ENCODE measurements at places on chromosomes 3 and 15.

GRCh38 chr3:53287131-53287629 lies 31.4 kb upstream of the TKT start:
- H3K27ac ChIP-seq, result peak overlapping the region; percentile 91
- peaks cover 13% of the 10 kb centered on the region for H3K4me1 ChIP-seq
- no peak for DNase-seq
- H3K27me3 ChIP-seq, result no peaks in the 10 kb centered on the region
- H3K4me3 ChIP-seq, result no peak overlapping the region

DNA sequence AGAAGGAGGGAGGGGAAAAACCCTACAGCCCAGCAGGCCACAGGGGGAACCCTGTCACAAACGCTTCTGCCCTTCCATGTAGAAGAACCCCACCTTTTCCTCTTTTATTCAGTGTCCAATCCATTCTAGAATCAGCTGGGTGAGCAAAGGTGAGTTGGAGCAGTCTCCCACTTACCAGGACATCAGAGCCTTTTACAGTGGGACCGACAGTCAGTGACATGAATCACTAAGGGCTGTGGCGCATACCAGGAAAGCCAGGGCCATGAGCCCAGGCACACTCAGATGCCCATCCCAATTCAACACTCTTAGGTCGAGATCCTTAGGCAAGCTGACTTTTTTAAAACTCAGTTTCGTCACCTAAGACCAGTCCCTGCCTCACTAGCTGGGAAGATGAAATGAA lies 146.1 kb downstream of the AQP9 start:
- H3K4me3 ChIP-seq, result no peak overlapping the region
- DNase-seq, result no peak
- peaks cover 12% of the 10 kb centered on the region for H3K4me1 ChIP-seq
- no peaks in the 10 kb centered on the region for H3K36me3 ChIP-seq
- H3K27me3 ChIP-seq, result no peaks in the 10 kb centered on the region

DNA sequence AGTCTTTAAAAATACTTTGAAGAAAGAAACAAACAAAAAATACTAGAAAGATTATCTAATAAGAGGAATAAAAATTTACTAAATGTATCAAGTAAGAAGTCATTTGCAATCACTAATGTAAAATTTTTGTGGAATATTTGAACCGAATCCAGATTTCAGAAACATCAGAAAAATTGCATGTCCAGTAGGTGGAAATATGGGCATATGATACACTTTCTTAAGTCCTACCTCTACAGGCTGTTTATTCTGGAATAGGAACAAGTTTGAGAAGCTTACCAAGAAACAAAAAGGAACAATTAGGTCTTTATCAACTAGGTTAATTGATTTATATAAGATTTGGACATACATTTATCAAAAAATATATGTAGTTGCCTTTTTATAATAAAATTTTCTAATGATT lies 292.9 kb upstream of the ROBO1 start:
- no peak for DNase-seq
- H3K36me3 ChIP-seq, result no peaks in the 10 kb centered on the region
- H3K27me3 ChIP-seq, result no peaks in the 10 kb centered on the region
- no peaks in the 10 kb centered on the region for H3K4me1 ChIP-seq
- no peak overlapping the region for H3K4me3 ChIP-seq
- H3K27ac ChIP-seq, result no peak overlapping the region

GRCh38 chr3:52518723-52519444 lies 14.8 kb downstream of the NT5DC2 start:
- peaks cover 2% of the 10 kb centered on the region for H3K36me3 ChIP-seq
- no peaks in the 10 kb centered on the region for H3K4me1 ChIP-seq
- no peak for DNase-seq
- H3K27ac ChIP-seq, result no peak overlapping the region
- no peak overlapping the region for H3K4me3 ChIP-seq

DNA sequence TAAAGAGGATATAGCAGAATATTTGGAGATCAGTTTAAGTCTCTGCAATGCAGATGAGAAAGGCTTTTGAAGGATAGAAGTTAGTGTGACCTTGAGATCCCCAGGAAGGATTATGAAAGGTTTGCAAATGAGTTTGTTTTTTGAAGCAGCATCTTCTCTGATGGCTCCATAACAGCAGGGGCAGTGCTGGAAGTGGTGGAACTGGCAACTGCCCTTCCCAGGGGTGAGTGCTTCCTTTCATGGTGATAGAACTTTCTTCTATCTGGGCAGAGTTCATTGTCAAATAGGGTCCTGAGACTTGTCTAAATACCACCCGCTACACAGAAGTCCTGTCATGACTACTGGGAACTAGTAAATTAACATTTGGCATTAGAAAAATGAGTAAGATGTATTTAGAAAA lies 314.2 kb upstream of the MCTP2 start:
- H3K36me3 ChIP-seq, result no peaks in the 10 kb centered on the region
- H3K27ac ChIP-seq, result no peak overlapping the region
- no peak for DNase-seq
- peaks cover 4% of the 10 kb centered on the region for H3K27me3 ChIP-seq
- H3K4me3 ChIP-seq, result no peak overlapping the region
- no peaks in the 10 kb centered on the region for H3K4me1 ChIP-seq

DNA sequence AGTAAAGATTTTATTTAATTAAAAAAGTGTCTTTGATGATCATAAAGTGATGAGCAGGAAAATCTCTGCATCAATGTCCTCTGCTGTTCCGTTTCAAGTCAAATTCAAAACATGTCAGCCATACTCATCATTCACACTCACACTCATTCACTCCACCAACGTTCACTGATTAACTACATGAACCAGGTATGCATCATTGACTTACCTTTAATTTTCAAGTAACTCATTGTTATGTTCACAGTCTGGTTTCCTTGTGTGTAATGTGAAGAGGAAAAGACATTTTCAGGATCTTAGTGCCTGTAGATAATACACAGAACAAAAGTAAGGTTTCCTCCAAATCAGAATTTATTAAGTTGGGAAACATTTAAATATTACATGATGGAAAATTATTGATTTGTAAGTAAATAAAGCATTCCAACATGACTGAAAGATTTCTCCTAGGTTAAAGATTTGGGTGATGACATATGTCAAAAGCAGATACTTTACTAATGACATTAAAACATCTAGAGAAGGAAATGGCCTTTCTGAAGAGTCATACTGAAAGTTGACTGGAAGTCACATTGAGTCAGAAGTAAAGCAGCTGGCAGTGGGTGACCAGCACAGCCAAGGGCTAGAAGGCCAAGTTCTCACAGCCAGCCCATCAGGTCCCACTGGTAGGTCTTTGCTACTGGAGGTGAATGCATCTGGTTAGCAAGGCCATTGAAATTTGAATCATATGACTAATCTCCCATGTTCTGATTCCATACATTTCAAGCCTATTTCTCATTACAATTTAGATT lies 251.9 kb downstream of the CDIN1 start:
- H3K27ac ChIP-seq, result no peak overlapping the region
- H3K4me3 ChIP-seq, result no peak overlapping the region
- peaks cover 19% of the 10 kb centered on the region for H3K27me3 ChIP-seq
- H3K4me1 ChIP-seq, result no peaks in the 10 kb centered on the region
- no peaks in the 10 kb centered on the region for H3K36me3 ChIP-seq

GRCh38 chr3:188817103-188817934 lies 354.5 kb upstream of the TPRG1 start:
- no peak overlapping the region for H3K27ac ChIP-seq
- no peaks in the 10 kb centered on the region for H3K36me3 ChIP-seq
- peaks cover 1% of the 10 kb centered on the region for H3K4me1 ChIP-seq
- no peak overlapping the region for H3K4me3 ChIP-seq
- DNase-seq, result no peak

- H3K36me3 ChIP-seq, result no peaks in the 10 kb centered on the region
- no peaks in the 10 kb centered on the region for H3K4me1 ChIP-seq
- no peak overlapping the region for H3K4me3 ChIP-seq
- H3K27ac ChIP-seq, result no peak overlapping the region
- H3K27me3 ChIP-seq, result peaks cover 56% of the 10 kb centered on the region
These were observed 180.3 kb downstream of the ABHD5 start for GRCh38 chr3:43870844-43871626.

Data from activated T-cell treated with anti-CD3 and anti-CD28 coated beads, Interleukin-2, amount 50 U/mL, for 24 hours (primary cell).